CD4-positive, alpha-beta T cell treated with Interleukin-2 at 100 ng/mL for 4 hours (primary cell): ENCODE measurements at places on chromosomes 5 and 9.

GRCh38 chr5:148913493-148913892 lies 87.1 kb downstream of the ADRB2 start:
- DNase-seq = no peak

DNA sequence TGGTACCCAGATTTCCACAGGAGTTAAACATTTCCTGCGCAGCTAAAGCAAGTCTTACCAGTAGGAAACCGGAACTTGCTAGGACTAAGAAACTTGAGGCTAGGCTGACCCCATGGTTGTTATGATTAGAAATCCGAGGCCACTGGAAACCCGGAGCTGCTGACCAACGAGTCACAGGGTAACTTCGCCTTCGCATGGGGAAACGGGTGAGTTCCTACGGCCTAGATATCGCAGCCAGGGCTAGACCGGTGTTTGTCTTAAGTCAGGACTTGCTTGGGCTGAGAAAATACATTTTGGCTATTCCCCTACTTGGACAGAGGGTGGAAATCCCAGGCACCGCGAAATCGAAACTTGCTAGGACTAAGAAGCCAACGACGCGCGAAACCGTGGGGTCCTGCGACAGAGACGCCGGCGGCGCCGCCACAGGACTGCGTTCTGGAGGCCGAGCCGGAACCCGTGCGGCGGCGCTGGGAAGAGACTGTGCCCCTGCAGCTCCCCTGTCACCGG lies 1.6 kb upstream of the ANXA2R start:
- DNase-seq = no peak

DNA sequence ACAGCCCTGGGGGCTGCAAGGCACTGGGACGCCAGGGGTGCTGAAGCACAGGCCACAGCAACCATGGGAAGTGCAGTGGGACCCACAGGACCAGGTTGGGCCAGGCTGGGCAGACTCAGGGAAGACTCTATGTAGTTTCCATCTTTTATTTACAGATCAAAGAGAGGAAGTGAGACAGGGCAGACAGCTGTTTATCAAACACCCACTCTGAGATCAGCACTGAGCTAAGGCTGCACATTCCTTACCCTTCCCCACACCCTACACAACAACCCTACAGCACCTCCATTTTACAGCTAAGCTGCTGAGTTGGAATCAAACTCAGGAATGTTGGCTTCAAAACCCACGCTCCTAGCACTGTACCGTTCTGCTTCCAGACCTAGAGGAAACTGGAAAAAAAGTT lies 19.8 kb downstream of the BARHL1 start:
- no peak for DNase-seq

GRCh38 chr5:10518347-10518746 lies 45.5 kb upstream of the ANKRD33B start:
- DNase-seq = no peak

GRCh38 chr5:133685402-133686018 lies 73.2 kb upstream of the FSTL4 start:
- no peak for DNase-seq

GRCh38 chr5:163821142-163821541 lies 315.7 kb downstream of the MAT2B start:
- no peak for DNase-seq

DNA sequence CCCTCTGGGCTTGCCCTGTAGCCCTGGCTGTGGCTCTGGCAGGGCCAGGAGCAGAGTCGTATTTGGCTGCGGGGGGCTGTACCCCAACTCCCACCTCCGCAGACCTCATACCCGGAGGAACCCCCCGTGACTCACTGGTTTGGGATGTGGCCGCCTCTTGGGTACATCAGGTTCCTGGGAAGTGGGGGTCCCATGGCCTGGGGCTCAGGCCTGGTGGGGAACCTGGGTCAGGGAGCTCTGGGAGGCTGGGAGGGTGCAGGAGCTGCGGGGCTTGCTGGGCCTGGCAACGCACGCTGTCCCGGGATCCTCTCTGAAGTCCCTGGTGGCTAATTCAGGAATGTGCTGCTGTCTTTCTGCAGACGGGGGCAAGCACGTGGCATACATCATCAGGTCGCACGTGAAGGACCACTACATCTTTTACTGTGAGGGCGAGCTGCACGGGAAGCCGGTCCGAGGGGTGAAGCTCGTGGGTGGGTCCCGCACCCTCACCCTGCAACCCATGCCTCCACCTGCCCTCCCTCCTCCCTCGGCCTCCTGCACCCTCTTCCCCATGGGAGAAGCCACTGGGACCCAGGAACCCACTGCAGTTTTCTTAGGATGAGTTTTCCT lies 2.4 kb downstream of the LCN1 start:
- no peak for DNase-seq

- DNase-seq = no peak
Observed at GRCh38 chr5:53080271-53080670, 29.3 kb downstream of the MOCS2 start.

DNA sequence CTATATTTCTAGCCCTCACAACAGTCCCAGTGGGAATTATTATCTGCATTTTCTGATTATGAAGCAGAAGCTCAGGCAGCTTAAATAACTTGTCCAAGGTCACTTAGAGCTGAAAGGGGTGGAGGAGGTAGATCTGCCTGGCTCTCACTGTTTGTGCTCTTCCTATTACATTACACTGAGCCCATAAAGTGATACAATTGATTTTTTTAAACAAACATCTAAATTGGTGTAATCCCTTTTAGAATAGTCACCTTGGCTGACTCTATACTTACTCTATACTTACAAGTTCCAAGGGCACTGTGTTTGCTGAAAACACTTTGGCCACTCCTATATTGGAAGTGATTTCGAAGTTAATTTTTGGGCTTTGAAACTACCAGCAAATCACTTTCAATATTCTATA lies 144.7 kb downstream of the APBA1 start:
- DNase-seq = no peak

- no peak for DNase-seq
Observed at GRCh38 chr9:38306899-38307298, 85.6 kb upstream of the ALDH1B1 start.

DNA sequence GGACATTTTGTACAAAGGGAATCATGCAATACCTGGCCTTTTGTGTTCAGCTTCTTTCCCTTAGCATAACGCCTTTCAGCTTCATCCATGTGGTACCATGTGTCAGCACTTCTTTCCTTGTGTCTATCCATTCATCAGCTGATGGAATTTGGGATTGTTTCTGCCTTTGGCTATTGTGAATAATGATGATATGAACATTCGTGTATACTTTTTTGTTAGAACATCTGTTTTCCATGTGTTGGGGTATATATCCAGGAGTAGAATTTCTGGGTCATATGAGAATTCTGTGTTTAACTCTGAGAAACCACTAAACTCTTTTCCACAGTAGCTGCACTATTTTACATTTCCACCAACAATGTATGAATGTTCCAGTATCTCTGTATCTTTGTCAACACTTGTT lies 14.8 kb upstream of the PRRC2B start:
- DNase-seq = no peak

DNA sequence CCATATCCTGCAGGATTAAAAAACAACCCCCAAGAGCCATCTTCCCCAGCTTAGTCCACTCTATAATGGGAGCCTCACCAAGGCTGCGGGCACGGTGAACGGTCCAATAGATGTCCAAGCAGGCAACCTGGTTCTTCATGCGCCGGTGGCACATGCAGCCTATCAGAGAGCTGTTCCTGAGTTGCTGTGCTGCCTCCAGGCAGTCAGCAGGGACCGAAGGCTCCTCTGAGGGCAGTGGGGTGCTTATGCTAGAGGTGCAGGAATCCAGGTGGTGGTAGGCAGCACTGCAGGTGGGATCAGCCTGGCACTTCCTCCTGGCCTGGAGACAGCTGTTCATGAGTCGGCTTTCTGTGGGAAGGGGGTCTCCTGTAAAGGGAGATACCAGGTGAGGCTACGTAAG lies 10.2 kb downstream of the GFRA3 start:
- no peak for DNase-seq

- DNase-seq = no peak
Observed at GRCh38 chr5:79628276-79628675, 16.0 kb downstream of the TENT2 start.

DNA sequence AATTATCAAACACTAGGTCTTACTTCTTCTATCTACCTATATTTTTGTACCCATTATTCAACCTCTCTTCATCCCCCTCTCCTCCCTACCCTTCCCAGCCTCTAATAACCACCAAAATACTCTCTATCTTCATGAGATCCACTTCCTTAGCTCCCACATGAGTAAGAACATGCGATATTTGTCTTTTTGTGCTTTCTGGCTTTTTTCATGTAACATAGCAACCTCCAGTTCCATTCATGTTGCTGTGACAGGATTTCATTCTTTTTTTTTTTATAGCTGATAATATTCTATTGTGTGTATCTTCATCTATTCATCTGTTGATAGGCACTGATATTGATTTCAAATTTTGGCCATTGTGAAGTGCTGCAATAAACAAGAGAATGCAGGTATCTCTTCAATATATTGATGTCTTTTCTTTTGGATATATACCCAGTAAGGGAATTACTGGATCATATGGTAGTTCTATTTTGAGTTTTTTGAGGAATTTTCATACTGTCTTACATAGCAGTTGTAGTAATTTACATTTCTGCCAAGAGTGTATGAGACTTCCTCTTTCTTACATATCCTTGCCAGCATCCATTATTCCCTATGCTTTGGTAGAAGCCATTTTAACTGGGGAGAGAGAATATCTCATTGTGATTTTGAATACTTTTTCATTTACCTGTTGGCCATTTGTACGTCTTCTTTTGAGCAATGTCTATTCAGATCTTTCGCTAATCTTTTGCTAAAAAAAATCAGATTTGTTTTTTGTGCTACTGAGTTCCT lies 156.8 kb downstream of the DCP2 start:
- no peak for DNase-seq

GRCh38 chr5:150710165-150710564 lies 9.3 kb upstream of the RBM22 start:
- DNase-seq = no peak

- DNase-seq = no peak
Observed at GRCh38 chr5:94072116-94072515, 330.7 kb upstream of the POU5F2 start.

GRCh38 chr5:116507051-116507537 lies 67.5 kb downstream of the SEMA6A start:
- no peak for DNase-seq

GRCh38 chr9:16516891-16517290 lies 353.6 kb downstream of the BNC2 start:
- no peak for DNase-seq

DNA sequence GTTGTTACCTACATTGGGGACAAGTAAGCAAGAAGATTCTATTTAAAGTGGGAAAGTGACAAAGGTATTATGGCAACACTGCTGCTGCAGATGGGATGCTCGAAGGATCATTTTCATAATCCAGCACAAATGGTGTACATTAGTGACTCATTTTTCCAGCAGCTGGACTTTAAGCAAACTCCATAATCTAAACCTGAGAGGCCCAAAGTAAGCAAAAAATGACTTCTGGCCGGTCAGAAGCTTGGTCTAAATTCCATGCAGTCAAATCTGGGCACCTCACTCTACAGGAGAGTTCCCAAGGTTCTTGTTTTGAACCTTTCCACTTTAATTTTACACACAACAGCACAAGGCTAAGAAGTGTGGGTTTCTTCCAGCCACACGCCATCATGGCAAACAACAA lies 43.6 kb upstream of the TRAF1 start:
- no peak for DNase-seq

- no peak for DNase-seq
Observed at GRCh38 chr9:116692616-116693015, 5.5 kb downstream of the TRIM32 start.

DNA sequence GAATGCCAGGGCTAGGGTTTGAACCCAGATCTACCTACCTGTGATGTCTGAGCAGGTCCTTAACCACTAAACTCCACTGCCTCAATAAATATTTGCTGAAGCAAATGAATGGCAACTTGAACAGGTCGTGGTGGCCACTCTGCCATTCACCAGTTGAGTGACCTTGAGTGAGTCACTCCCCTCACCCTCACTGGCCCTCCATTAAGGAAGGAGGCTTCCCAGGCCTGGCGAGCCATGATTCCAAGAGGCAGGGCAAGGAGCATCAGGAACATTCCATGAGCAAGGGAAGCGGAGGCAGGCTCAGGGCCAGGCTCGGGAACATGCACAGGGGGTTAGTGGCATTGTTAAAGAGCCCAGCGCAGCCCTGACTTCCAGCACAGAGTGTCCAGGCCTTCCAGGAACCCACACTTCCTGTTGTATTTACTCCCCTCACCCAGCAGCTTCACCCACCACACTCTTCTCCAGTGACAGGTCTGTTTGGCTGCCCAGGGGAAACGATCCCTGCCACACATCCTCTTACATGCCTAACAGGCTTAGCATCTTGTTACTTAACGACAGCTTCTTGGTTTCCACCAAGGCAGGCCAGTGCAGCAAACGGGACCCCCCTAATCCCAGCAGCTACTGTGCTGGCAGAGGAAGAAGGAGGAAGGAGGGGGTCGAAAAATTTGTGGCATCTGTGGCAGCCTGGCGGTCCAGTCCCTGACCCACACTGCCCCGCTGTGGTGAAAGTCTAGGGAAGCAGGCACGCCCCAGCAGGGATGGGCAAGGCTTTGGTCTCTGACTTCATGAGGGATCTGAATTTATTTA lies 43.7 kb upstream of the TTC1 start:
- DNase-seq = no peak

GRCh38 chr5:177592010-177592834 lies at the start of gene TMED9:
TSS of gene TMED9 (plus strand) at chr5:177592203. CDS start at chr5:177592215, 12 bp downstream.
- DNase-seq = peak; percentile 88

GRCh38 chr5:133035224-133035623 lies 8.9 kb upstream of the ZCCHC10 start:
- DNase-seq = no peak

- peak; percentile 42 for DNase-seq
Observed at GRCh38 chr5:179858241-179858585, 404 bp downstream of the MRNIP start.
